ENCODE measurements at places on chromosomes 1 and 21.

GRCh38 chr1:22543679-22544078, 19.6 kb upstream of the EPHA8 start:
- no peak for DNase-seq

DNA sequence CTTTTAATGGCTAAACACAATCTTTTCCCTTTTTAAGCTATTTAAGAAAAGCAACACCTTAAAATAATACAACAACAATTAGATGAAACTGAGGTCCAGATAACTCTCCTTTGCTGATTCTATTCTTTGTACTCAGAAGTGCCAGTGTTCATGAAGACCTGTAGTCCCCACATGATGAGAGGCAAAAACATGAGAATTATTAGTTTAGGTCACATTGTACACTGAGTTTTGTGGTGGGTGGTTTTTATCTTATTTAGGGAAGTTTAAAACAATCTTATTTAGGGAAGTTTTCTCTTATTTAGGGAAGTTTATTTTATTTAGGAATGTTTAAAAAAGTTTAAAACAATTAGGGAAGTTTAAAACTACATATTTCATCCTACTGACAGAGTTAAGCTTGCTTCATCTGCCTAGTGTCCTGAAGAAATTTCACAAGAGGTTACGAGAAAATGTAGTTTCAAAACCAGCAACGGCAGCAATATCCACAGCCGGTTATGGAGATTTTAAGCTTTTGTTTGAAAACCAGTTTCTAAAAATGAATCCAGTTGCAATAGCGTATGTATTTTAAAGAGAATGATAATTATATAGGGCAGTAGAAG, 7.8 kb upstream of the OR14I1 start:
- no peak for DNase-seq

- DNase-seq = no peak
Measured at GRCh38 chr1:206131037-206131436, 13.8 kb upstream of the AVPR1B start.

DNA sequence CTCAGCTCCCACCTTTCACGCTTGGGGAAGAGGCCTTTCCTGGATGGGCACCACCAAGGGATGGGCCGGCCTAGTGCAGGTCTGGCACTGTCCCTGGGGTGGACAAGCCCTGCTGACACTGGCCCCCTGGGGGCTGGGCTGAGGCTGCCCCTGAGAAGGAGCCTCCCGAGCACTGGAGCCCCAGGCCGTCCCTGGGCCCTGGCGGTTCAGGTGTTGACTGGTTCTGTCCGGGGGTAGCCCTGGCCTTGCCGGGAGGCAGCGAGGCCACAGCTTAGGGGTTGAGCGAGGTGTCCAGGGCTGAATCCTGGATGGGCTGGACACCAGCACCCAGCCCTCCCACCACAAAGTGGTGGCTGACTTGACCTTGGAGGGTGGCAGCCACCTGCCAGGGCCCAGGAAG, 49.7 kb upstream of the ACTRT2 start:
- no peak for DNase-seq

DNA sequence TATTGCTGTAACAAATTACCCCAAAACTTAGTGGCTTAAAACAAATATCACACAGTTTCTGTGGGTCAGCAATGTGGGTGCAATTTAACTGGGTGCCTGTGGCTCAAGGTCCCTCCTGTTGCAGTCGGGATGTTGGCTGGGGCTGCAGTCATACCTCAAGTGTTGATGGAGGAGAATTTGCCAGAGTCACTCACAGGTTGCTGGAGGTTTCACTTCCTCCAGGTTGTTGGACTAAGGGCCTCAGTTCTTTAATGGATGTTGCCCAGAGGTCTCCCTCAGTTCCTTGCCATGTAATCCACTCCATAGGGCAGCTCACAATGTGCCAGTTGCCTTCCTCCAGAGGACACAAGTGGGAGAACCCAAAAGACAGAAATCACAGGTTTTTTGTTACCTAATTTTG, 2.5 kb upstream of the TAF13 start:
- no peak for DNase-seq

- DNase-seq = no peak
Measured at GRCh38 chr1:27763358-27763757, 9.7 kb upstream of the STX12 start.

DNA sequence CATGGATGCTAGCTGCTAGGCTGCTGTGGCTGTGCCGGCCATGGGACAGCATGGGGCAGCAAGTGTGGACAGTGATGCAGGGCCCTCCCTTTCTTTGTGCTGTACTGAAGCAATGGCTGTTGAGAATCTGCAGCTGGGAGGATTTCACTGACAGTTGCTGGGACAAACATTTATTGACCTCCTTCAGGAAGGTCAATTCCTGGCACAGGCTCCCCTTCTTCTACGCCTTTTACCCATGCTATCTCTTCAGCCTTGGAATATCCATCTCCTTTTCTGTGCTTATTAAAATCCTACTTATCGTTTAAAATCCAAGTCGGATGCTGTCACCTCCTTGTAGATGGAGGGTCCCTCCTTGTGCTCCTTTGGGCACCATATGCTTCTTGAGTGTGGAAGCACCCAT, 213.1 kb upstream of the USP24 start:
- no peak for DNase-seq

- no peak for DNase-seq
Measured at GRCh38 chr21:45504021-45504515, 38.2 kb downstream of the SLC19A1 start.

GRCh38 chr1:86460998-86461397, 7.7 kb upstream of the CLCA1 start:
- no peak for DNase-seq

- no peak for DNase-seq
Measured at GRCh38 chr1:8259498-8260290, 58.2 kb upstream of the SLC45A1 start.

GRCh38 chr1:151718011-151718431, 1.4 kb upstream of the CELF3 start:
- no peak for DNase-seq

- DNase-seq = no peak
Measured at GRCh38 chr1:15326691-15327588, 79.9 kb downstream of the FHAD1 start.

- peak; percentile 61 for DNase-seq
Measured at GRCh38 chr1:160777486-160778089, 18.4 kb upstream of the LY9 start.

DNA sequence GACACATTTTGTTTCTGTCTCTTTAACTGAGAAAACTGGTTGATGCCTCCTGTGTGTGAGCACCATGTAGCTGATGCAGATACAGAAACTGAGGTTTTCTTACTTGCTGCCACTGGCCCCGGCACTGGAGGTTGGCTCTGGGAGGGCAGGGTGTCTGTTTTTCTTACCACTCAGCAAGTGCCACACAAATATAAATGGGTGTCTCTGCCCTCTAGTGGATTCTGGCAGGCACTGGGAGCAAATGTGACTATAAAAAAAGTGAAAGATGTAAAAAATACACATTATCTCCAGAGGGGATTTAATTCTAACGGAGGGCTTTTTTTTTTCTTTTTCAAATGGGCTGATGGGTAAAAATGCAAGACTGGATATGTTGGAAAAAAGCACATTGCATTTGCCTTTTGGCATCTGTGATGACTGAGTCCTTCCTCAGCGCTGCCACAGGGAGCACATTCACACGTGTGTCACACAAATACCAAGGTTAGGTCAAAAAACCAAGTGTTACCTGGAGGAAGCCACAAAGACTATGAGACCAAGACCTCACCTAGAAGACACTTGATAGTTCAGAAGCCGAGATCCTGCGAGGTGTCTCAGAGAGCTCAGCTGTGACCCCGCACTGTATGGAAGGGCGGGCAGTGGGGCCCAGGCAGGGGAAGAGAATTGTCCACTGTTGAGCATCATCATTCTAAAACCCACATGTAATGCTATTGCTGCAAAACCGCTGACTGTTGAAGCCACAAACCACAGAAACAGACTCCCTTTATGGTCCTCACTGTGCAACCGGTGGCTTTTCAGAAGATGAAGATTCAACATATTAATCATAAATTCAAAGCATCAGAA, 18.9 kb downstream of the PGBD2 start:
- DNase-seq = peak; percentile 65

DNA sequence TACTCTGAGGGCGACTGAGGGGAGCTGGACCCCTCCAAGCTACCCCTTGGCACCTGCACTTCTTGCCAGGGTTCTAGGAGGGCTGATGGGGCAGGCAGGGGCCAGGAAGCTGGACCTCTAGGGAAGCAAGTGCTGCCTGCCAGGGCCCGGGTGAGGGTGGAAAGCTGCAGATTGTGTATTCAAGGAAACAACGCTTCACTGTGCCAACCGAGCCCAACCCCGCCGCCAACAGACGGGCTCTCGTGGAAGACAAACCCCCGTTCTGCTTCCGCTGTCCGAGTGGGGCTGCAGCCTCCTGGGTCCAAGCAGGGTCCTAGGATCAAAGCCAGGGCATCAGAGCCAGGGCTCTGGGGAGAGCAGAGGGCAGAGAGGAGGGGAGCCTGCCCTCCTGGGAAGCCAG, 3.2 kb downstream of the EFHD2 start:
- DNase-seq = no peak

DNA sequence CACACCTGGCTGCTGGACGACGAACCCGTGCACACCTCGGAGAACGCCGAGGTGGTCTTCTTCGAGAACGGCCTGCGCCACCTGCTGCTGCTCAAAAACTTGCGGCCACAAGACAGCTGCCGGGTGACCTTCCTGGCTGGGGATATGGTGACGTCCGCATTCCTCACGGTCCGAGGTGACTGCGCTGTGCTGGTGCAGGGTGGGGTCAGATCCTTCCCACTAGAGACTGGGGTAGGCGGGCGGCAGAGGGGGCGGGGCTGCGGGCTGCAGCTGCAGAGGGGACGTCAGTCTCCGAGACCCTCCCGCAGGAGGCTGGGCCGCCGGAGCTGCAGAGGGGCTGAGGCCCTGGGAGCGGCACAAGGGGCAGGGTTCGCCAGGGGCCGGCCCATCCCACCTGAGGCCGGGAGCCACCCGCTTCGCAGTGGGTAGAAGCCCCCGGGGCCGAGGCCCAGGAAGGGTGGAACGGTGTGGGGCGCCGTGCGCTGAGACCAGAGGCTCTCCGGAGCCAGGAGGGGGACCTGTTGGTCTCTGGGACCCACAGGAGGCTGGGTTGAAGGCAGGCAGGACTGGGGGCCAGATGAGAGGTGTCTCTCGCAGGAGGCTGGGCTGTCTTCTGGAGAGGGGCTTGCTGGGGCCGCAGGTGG, 90.6 kb downstream of the TRIM11 start:
- DNase-seq = no peak

GRCh38 chr1:224065455-224065854, 48.5 kb upstream of the FBXO28 start:
- no peak for DNase-seq

GRCh38 chr1:58432851-58433668, 113.5 kb downstream of the OMA1 start:
- no peak for DNase-seq

- DNase-seq = no peak
Measured at GRCh38 chr1:19472174-19472573, 13.2 kb downstream of the CAPZB start.

- no peak for DNase-seq
Measured at GRCh38 chr1:43382027-43382779, 7.4 kb downstream of the MED8 start.

- DNase-seq = no peak
Measured at GRCh38 chr1:6582370-6582769, 2.6 kb downstream of the ZBTB48 start.

DNA sequence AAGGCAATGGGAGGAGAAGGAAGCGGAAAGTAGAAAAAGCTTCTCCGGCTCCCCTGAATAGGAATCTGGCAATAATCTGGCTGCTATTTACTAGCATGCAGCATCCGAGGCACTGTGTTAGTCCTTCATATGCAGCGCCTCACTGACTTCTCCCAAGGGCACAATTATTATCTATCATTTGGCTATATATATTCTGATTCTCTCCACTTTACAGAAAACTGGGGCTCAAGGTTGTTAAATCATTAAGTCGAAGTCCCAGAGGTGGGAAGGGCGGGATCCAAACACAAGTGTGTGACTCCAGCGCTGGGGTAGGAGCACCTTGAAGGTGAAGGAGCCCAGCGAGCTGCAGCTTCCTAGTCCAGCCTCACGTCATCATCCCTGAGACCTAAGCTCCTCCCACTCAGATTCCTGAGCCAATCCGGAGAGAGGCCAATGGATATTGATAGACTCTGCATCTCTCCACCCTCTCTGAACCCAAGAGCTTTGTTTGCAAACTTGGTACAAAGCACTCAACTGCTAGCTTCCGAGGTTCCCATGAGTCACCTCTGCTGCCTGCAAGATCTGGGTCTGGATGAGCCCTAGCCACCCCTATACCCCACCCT, 16.6 kb upstream of the EYA3 start:
- DNase-seq = no peak

DNA sequence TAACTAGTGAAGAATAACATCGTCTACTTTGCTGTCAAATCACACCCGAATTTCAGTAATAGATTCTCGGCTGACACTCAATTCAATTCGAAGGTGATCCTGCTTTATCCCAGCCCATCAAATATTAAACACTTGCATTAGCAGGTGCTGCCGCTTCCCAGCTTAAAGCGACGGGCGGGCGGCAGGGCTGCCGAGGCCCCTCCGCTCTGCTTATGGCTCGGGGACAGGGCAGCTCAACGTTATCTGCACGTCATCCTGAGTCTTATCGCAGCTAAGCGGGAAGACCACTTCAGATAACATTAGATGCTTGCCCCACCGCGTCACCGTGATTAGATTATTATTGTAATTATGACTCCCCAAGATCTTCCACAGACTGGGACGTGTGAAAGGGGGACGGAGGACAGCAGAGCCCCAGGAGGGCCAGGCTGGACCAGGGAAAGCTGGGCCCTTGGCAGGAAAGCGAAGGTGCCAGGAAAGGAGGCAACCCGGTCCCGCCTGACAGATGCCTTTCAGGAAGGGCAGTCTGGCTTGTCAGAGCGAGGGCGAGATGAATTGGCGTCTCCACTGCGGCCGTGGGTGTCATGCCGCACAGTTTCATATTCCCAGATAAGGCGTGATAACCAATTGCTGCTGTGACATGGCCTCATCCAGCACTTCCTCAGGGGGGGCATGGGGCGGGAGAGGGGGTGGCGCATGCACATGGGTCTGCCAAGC, 37.0 kb downstream of the DMAP1 start:
- no peak for DNase-seq

DNA sequence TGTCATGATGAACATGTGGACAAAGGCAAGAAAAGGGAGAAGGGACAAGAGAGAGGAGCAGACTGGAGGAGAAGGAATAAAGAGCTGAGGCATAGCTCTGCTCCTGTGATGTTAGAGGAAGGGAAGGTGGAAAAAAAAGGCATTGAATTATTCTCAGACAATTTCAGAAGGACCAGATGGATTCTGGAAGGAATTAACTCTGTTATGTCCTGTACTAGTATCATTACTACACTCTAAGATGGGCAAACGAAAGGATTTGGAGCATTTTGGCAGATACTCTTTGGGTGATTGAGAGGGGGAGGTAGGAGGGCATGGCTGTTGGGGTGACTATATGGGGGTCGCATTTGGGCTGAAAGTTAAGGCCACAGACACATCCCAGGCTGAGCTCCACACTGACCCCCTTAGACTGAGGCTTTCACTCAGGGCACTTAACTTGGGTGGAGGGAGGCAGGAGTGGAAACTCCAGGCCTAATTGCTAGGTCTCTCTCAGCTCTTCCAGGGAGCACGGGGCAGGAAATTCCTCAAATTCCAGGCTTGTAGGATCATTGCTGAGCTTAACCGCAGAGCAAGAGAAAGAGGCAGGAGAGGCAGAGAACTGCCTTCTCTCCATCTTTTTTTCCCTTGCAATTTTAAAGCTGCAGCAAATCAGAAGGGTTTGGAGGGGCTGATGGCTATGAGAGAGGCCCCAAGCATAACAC, 25.9 kb downstream of the KIRREL1 start:
- DNase-seq = no peak
